Activated CD4-positive, alpha-beta T cell treated with anti-CD3 and anti-CD28 coated beads for 24 hours (primary cell): ENCODE measurements at places on chromosomes 11 and 22.

GRCh38 chr11:67119585-67120391, 725 bp downstream of the KDM2A start:
- DNase-seq, result no peak

DNA sequence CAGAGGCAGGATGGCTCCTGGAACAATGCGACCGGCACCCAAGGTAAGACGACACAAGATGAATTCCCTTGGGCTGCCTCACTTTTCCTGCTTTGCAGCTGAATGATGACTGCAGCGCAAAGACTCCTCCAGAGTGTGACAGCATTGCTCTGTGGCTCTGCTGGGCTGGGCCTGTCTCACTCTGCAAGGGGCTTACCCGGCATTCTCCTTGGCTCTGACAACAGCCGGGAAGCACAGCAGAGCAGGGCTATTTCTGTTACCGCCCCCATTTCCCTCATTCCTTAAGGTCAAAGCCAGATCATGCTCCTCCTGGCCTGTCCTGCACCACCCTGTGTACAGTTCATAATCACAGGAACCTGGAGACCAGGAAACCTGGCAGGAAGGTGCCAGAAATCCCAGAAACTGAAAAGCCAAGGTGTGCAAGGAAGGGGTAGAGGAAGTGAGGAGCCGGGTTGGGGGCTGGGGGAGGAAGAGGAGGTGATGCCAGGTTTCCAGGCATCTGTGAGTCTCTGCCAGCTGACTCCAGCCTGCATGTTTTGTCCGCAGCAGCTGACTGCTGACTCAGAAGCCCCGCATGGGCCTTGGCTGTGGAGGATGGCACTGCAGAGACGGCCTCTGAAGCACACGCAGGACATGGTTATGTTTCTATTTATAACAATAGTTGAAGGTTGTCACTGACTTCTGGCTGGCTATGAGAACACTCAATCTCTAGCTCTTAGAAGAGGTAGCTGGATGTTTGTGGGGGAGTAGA, 113.6 kb downstream of the MICAL3 start:
- no peak for DNase-seq

GRCh38 chr11:111698852-111699559, 67.2 kb downstream of the PPP2R1B start:
- DNase-seq, result no peak

DNA sequence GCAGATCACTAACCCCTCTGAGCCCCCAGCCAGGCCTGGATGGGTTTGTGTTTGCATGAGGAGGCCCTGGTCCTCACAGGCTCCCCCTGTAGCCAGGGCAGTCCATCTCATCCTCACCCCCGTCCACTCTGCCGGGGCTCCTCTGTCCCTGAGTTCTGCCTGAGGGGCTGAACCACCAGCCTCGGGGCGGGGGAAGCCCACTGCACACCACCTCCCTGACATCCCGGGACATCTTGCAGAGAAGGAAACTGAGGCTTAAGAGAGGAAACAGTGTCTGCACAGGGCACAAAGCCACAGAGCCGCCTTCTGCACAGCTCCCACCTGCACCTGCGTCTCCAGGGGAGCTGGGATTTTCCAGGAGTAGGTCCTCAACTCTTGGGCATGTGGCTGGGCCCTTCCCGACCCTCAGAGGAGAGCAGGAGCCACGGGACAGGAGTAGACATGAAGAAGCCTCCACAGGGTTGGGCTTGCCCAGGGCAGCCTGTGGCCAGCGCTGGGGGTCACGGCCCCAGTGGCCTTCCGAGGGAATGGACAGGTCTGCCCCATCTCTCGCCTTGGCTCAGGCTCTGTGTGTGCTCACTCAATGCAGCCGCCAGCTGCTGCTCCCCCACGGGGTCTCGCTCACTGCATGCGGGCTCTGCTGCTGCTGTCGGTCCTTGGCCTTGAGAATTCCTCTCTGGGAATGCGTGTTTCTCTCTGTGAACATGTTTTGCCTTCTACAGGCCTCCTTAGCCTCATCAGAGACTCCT, 45.4 kb upstream of the CCDC188 start:
- no peak for DNase-seq

- DNase-seq, result no peak
Measured at GRCh38 chr22:35191412-35191811, 65.9 kb upstream of the HMGXB4 start.
